ENCODE measurements at places on chromosomes 1 and 21.

DNA sequence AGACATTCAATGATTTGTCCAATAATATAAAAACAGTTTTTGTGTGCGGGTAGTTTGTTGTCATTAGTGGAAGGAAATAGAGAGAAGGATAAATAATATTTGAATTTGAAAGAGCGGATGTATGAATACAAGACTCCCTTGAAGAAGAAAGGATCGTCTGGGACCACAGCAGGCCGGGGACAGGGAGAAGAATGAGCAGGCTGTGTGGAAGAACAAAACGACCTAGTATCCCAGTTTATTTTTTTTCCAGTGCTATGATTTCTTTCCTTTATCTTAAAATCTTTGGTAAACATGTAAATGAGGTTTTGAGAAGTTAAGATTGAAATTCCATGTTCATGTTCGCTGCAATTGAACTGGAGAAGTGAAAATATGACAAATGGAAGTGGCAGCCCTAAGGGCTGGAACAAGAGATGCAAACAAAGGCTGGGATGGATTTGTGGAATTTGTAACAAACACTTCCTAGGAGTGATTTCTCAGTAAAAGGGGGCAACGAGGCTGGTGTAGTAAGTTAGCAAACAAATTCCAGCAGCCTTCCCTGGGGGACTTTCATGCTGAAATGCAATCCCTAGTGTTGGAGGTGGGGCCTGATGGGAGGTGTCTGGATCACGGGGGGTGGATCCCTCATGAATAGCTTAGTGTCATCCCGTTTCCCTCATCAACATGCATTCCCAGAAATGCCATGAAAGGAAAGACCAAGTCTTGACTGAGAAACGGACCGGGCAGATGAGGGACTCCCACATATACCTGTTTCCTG lies 10.2 kb upstream of the IFI16 start:
- peak overlapping the region; percentile 64 for H3K4me3 ChIP-seq
- no peaks in the 10 kb centered on the region for H3K27me3 ChIP-seq
- peak overlapping the region; percentile 72 for H3K27ac ChIP-seq
- no peaks in the 10 kb centered on the region for H3K4me1 ChIP-seq
- no peaks in the 10 kb centered on the region for H3K36me3 ChIP-seq

DNA sequence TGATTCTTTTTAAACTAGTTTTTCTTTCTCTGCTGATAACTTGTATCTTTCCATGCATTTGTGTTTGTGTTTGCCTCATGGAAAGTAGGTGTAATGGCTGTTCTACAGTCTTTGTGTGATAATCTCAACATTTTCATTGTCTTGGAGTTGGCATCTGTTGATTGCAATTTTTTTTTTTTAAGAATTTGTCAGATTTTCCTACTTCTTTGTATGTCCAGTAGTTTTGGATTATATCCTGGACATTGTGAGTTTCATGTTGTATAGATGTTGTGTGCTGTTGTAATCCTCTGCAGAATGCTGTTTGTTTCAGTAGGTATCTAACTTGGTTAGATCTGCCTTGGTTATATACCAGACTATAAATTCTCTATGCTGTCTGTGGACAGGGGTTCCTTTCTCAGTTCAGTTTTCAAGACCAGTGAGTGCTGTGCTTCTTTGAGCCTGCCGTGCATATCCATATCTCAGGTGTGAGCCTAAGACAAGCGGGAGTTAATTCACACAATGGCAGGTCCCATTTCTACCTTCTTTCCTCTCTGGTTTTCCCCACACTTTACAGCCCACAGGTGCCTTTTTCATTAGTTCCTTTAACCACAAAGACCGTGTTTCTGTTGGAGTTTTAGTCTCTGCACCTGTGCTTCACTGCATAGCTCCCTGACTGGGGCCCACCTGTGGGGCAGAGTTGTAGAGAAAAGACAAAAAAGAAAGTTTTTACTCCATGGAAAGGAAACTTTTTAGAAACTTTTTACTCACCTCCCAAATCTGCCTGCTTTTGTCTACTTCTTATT lies 69.9 kb downstream of the ITSN1 start:
- H3K4me1 ChIP-seq = no peaks in the 10 kb centered on the region
- H3K4me3 ChIP-seq = no peak overlapping the region
- DNase-seq = no peak
- H3K27ac ChIP-seq = no peak overlapping the region

- no peak overlapping the region for H3K4me3 ChIP-seq
- no peak for DNase-seq
- H3K36me3 ChIP-seq = peaks cover 2% of the 10 kb centered on the region
- no peaks in the 10 kb centered on the region for H3K27me3 ChIP-seq
- H3K27ac ChIP-seq = no peak overlapping the region
Observed at GRCh38 chr1:88799491-88799890, 91.9 kb downstream of the GTF2B start.

- H3K36me3 ChIP-seq = no peaks in the 10 kb centered on the region
- no peak overlapping the region for H3K27ac ChIP-seq
- DNase-seq = peak; percentile 39
- no peak overlapping the region for H3K4me3 ChIP-seq
Observed at GRCh38 chr1:30412241-30413110, 310.9 kb downstream of the MATN1 start.

GRCh38 chr1:94865360-94865759 lies 45.2 kb downstream of the SLC44A3 start:
- H3K27me3 ChIP-seq = no peaks in the 10 kb centered on the region
- H3K4me3 ChIP-seq = no peak overlapping the region
- H3K27ac ChIP-seq = peak overlapping the region; percentile 94
- no peak for DNase-seq
- H3K4me1 ChIP-seq = peaks cover 57% of the 10 kb centered on the region

DNA sequence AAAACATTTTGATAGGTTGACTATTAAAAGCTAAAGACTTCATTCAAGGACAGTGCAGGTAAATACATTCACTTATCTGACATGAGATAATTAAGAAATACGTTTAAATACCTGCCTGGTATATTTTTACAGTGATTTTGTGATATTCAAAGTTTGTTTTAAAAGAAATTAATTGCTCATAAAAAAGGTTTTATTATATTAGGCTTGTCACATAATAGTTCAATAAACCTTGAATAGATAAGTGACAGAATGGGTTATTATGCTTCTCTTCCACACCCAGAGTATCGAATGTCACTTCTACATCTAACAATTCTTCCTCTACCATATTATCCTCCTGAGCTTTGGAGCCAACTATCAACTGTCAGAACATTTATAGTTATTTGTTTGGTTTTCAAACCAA lies 60.0 kb downstream of the LTN1 start:
- H3K27ac ChIP-seq = no peak overlapping the region
- no peaks in the 10 kb centered on the region for H3K27me3 ChIP-seq
- no peaks in the 10 kb centered on the region for H3K36me3 ChIP-seq
- no peak overlapping the region for H3K4me3 ChIP-seq
- peaks cover 5% of the 10 kb centered on the region for H3K4me1 ChIP-seq
- DNase-seq = no peak

DNA sequence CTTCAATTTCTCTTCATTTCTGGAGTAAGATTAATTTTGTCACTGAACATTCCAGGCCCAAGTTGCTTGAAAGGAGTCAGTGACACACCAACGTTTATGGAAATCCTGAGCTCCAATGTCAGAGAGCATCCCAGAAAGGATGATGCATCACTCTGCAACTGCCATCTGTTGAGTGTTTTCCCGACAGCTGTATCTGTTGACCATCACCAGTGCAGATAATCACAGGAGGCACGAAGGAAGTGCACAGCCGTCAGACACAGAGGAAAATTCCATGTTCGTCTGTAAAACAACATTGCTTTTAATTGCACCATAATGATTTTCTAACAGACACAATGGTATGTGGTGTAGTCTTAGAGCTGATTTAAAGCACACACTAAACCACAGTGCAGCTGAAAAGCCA lies 376.7 kb upstream of the ADGRL2 start:
- no peak overlapping the region for H3K4me3 ChIP-seq
- H3K4me1 ChIP-seq = no peaks in the 10 kb centered on the region
- no peaks in the 10 kb centered on the region for H3K27me3 ChIP-seq

GRCh38 chr1:32487182-32487581 lies 22.3 kb downstream of the ZBTB8B start:
- H3K36me3 ChIP-seq = no peaks in the 10 kb centered on the region
- DNase-seq = peak; percentile 12
- H3K4me1 ChIP-seq = peaks cover 3% of the 10 kb centered on the region
- no peaks in the 10 kb centered on the region for H3K27me3 ChIP-seq
- H3K4me3 ChIP-seq = no peak overlapping the region

DNA sequence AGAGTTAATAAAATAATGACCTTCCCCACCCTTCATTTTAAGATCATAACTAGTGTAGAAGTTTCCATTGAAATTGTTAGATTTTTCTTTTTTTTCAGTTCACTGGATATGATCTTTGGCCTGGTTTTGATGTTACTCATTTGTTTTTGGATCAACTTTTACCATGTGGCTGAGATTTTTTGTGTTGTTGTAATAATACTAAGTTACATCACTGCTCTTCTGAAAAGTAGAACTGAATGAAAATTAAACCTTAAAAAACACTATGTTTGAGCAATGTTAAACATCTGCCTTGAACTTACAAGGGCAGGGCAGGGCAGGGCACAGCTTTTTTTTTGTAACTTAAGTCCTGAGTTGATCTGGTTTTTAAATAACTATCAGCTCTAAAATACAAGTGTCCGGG lies 204.8 kb upstream of the ADAMTS5 start:
- H3K27me3 ChIP-seq = no peaks in the 10 kb centered on the region
- H3K27ac ChIP-seq = no peak overlapping the region
- DNase-seq = no peak
- no peaks in the 10 kb centered on the region for H3K4me1 ChIP-seq

- no peaks in the 10 kb centered on the region for H3K27me3 ChIP-seq
- H3K4me3 ChIP-seq = no peak overlapping the region
- no peaks in the 10 kb centered on the region for H3K36me3 ChIP-seq
- no peaks in the 10 kb centered on the region for H3K4me1 ChIP-seq
- no peak overlapping the region for H3K27ac ChIP-seq
Observed at GRCh38 chr1:182754087-182754486, 35.5 kb upstream of the NPL start.

DNA sequence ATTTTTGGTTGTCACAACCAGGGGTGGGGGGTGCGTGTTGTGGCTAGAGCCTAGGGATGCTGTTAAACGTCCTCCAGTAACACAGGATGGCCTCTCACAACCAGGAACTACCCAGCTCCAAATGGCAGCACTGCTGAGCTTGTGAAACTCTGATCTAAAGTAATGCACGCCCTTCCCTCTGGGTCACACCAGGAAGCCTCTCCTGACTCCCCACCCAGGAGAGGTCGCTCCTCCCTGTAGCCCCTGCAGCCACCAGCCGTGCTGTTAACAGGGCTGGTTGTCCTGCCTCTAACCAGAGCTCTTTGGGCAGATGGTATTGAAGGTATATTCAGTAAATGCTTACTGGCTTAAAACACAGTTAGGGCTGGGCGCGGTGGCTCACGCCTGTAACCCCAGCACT lies 73.2 kb downstream of the NKAIN1 start:
- no peak for DNase-seq
- no peaks in the 10 kb centered on the region for H3K36me3 ChIP-seq
- no peaks in the 10 kb centered on the region for H3K27me3 ChIP-seq
- no peak overlapping the region for H3K4me3 ChIP-seq
- H3K27ac ChIP-seq = no peak overlapping the region
- H3K4me1 ChIP-seq = peaks cover 11% of the 10 kb centered on the region

- H3K36me3 ChIP-seq = no peaks in the 10 kb centered on the region
- peak; percentile 18 for DNase-seq
- H3K4me3 ChIP-seq = peak overlapping the region; percentile 97
- peaks cover 3% of the 10 kb centered on the region for H3K4me1 ChIP-seq
- no peaks in the 10 kb centered on the region for H3K27me3 ChIP-seq
Observed at GRCh38 chr21:29299046-29299915, 559 bp downstream of the BACH1 start.

GRCh38 chr21:18369115-18369514 lies 34.5 kb downstream of the TMPRSS15 start:
- no peaks in the 10 kb centered on the region for H3K4me1 ChIP-seq
- H3K4me3 ChIP-seq = no peak overlapping the region
- no peak overlapping the region for H3K27ac ChIP-seq
- H3K27me3 ChIP-seq = no peaks in the 10 kb centered on the region
- no peak for DNase-seq
- H3K36me3 ChIP-seq = no peaks in the 10 kb centered on the region

- H3K4me1 ChIP-seq = no peaks in the 10 kb centered on the region
- H3K27me3 ChIP-seq = no peaks in the 10 kb centered on the region
- no peak overlapping the region for H3K27ac ChIP-seq
- no peak for DNase-seq
- no peak overlapping the region for H3K4me3 ChIP-seq
- H3K36me3 ChIP-seq = no peaks in the 10 kb centered on the region
Observed at GRCh38 chr21:37627074-37627473, 260.5 kb downstream of the DYRK1A start.

GRCh38 chr1:31585736-31586365 lies 9.5 kb downstream of the TINAGL1 start:
- H3K27ac ChIP-seq = peak overlapping the region; percentile 97
- no peaks in the 10 kb centered on the region for H3K27me3 ChIP-seq
- peaks cover 37% of the 10 kb centered on the region for H3K36me3 ChIP-seq
- DNase-seq = no peak
- H3K4me3 ChIP-seq = no peak overlapping the region
- H3K4me1 ChIP-seq = peaks cover 51% of the 10 kb centered on the region

- H3K4me3 ChIP-seq = no peak overlapping the region
- H3K27me3 ChIP-seq = no peaks in the 10 kb centered on the region
- no peak overlapping the region for H3K27ac ChIP-seq
- no peaks in the 10 kb centered on the region for H3K36me3 ChIP-seq
- H3K4me1 ChIP-seq = no peaks in the 10 kb centered on the region
Observed at GRCh38 chr1:154698320-154699096, 90.5 kb upstream of the ADAR start.

DNA sequence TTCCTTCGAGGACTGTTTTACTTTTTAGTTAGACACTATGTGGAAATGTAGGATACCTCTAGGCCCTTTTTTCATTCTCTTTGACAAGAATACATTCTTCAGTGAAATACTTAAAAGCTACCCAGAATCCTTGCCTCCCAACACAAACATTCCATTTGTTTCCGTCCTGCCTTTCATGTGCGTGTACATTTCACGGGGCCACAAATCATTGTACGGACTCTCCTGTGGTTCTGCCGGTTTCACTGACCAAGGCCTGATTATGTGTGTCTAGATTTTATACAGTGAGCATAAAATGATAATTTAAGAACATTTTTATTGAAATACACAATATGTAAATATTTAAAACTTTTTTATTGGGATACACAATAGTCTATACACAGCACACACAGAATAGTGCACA lies 76.4 kb downstream of the RUNX3 start:
- H3K4me3 ChIP-seq = no peak overlapping the region
- H3K36me3 ChIP-seq = no peaks in the 10 kb centered on the region
- no peaks in the 10 kb centered on the region for H3K27me3 ChIP-seq
- no peak for DNase-seq

DNA sequence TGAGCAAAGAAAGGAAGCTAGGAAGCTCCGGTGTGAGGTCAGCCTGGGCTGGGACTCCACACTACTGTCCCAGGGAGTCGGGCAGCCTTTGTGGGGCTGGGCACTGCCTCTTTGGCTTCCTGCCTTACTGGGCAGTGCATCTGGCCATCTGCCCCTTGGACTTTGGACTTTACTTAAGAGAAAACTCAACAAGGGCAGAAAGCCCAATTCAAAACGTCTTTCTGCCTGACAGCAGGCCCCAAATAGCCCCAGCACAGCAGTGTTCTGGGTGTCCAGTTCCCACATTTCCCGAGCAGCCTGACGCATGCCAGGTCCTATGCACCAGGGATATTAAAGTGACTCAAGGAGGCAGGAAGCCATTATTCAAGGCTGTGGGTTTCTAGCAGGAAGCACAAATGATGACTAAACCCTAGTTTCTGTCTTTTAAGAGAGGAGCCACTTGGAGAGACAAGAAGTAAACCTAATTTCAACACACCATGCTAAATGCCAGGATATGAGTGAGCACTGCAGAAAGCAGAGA lies 37.9 kb upstream of the EDEM3 start:
- H3K4me3 ChIP-seq = no peak overlapping the region
- H3K27me3 ChIP-seq = no peaks in the 10 kb centered on the region
- peak; percentile 96 for DNase-seq

All from ascending aorta (tissue), 2 donors.